ENCODE measurements at places on chromosomes 1 and 21.

GRCh38 chr1:2086446-2087078 is 36.4 kb downstream of the PRKCZ start:
- no peak for DNase-seq

- no peak for DNase-seq
Measured at GRCh38 chr21:33696465-33696864, 54.2 kb downstream of the ITSN1 start.

GRCh38 chr1:78052685-78053405 is 7.1 kb downstream of the GIPC2 start:
- DNase-seq = peak; percentile 9

GRCh38 chr1:46084553-46085451 is 47.6 kb downstream of the PIK3R3 start:
- no peak for DNase-seq

- no peak for DNase-seq
Measured at GRCh38 chr1:227730630-227731151, 4.4 kb downstream of the JMJD4 start.

- no peak for DNase-seq
Measured at GRCh38 chr1:31855038-31855845, 39.4 kb upstream of the SPOCD1 start.

- DNase-seq = no peak
Measured at GRCh38 chr1:21680918-21681317, 11.8 kb upstream of the RAP1GAP start.

DNA sequence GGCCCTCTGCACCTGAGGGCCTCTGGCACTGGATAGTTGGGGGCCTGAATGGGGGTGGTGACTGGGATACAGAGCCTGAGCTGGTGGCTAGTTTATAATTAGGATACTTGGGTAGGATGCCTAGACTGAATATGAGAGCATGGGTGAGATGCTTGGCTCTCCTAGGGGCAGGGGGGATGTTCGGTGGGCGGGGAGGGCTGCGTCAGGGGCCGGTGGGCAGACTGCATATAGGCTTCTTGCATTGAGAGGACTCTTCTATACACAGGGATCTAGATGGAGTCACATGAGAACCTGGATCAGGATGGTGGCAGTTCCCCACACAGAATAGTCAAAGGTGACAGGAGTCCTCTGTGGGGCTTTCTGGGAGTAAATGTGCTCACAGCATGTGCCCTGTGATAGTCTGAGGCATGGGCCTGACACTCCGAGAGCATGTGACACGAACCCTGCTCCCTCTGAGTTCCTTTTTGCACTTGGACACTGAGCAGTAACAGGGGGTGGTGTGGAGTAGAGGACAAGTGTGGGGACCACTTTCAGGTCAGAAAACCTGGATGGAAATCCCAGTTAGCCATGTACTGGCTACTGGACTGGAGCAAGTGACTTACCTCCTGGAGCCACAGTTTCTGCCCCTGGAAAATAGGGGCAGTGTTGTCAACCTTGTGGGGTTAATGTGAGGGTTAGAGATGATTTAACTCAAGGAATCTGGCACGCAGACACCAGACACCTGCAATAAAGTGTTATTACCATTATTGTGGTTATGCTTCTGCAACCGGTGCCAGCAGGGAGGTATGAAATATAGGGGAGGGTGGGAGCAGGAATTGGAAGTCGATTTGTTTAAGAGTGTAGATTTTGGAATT is 2.2 kb downstream of the MAP7D1 start:
- no peak for DNase-seq

DNA sequence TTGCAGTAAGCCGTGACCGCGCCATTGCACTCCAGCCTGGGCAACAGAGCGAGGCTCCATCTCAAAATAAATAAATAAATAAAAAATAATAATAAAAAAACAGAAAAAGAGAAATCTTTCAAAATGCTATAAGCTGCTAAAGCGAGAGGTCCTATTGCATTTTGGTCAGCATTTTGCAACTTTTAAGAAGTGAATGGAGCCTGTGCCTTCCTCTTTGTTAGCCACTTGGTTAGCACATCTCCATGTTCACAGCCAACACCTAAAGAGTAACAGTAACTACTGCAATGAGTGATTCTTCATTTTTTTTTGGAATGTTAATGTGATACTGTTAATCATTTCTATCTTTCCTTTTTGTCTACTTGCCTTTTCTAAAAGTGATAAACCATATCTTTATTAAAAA is 80.6 kb downstream of the ERG start:
- DNase-seq = no peak

DNA sequence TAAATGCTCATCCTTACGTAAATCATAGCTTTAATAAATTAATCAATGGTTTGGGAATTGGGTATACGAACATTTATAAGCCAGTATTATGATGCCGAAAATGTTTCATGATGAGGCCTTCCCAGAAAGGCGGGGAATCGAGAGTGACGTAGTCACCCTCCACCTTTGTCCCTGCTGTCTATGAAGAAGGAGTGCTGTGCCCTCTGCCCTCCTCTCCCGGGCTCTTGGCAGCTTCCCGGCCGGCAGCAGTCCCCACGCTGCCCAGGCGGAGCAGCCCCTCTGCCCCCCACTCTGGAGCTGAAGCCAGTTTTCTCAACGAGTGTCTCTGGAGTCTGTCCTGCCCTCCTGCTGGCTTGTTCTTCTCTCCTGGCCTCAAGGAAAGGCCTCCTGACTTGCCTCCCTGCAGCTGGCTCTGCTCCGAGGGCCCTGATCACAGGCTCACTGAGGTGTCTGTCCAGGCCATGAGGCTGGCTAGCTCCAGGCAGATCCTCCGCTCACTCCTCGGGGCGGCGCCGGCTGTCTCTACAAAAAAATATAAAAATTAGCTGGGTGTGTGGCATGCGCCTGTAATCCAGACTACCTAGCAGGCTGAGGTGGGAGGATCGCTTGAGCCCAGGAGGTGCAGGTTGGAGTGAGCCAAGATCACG is 150.7 kb upstream of the COL6A1 start:
- DNase-seq = no peak

DNA sequence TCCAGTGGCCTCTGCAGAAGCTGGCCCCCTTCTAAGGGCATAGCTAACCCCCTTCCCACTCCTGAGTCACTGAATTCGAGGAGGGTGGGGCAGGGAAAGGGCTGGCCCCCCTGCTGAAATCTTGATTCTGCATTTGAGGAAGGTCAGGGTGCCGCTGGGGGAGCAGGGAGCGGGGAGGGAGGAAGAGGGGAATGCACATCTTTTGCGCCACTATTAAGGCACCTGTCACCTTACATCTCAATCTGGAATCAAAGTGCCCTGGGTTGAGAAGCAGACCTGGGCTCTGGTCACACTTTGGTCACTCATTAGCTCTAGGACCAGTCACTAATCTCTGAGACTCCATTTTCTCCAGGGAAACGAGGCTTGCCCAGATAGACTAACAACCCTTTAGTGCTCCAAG is 62.0 kb downstream of the TOR1AIP2 start:
- no peak for DNase-seq

GRCh38 chr1:196516373-196516772 is 91.9 kb downstream of the KCNT2 start:
- no peak for DNase-seq

GRCh38 chr1:200755456-200755855 is 16.8 kb downstream of the CAMSAP2 start:
- no peak for DNase-seq

DNA sequence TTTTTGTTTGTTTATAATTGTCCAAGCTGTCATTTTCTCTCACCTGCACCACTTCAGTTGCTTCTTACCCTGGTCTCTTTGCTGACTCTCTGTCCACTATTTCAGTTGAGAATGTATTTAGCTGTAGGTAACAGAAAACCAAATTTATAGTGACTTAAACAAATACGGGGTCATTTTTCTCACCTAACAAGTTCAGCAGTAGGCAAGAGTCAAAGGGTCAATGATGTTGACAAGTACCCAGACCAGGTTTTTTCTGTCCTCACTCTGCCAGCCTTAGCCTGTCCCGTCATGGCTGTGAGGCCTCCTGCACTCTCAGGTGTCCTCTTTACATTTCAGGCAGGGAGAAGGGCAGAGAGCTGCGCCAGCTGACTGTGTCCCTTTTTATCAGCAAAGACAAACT is 11.8 kb downstream of the RIIAD1 start:
- DNase-seq = no peak

GRCh38 chr21:35528116-35529042 is 479.3 kb upstream of the RUNX1 start:
- DNase-seq = no peak

DNA sequence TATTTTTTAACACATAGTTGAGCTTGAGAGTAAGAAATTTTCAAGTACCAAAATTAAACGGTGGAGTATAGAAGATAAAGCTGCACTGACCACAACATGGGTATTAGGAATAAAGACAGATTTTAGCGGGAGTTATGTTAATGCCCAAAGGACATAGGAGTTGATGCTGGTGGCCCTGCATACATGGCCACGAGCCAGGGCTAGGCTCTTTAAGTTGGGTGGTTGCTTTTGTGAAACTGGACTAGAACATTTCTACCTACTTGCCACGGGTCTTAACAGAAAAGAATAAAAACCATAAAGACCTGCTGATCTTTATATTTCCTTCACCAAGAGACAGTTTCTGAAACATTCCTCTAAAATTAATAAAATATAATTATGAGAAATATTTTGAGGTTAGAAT is 14.9 kb downstream of the EDEM3 start:
- no peak for DNase-seq

DNA sequence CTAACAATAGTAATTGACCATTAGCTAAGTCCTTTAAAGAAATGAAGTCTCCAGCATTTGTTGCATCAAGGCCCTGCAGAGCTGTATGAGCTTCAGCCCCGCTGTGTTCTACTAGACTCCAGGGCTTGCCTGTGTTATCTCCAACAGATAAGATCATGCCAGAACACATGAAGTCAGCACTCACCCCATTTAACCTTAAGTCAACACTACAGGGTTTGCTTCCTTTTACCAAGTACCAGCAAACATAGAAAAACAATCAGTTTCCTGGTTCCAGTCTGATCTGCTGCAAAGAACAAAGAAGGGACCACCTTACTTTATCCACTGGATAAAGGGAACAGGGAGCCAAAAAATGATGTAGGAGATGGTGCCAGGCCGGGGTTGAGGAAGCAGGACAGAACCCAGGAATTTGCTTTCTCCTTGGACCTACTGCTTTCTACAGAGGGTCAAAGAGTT is 41.3 kb upstream of the ENAH start:
- no peak for DNase-seq

- no peak for DNase-seq
Measured at GRCh38 chr1:56320464-56321149, 258.8 kb downstream of the PLPP3 start.

DNA sequence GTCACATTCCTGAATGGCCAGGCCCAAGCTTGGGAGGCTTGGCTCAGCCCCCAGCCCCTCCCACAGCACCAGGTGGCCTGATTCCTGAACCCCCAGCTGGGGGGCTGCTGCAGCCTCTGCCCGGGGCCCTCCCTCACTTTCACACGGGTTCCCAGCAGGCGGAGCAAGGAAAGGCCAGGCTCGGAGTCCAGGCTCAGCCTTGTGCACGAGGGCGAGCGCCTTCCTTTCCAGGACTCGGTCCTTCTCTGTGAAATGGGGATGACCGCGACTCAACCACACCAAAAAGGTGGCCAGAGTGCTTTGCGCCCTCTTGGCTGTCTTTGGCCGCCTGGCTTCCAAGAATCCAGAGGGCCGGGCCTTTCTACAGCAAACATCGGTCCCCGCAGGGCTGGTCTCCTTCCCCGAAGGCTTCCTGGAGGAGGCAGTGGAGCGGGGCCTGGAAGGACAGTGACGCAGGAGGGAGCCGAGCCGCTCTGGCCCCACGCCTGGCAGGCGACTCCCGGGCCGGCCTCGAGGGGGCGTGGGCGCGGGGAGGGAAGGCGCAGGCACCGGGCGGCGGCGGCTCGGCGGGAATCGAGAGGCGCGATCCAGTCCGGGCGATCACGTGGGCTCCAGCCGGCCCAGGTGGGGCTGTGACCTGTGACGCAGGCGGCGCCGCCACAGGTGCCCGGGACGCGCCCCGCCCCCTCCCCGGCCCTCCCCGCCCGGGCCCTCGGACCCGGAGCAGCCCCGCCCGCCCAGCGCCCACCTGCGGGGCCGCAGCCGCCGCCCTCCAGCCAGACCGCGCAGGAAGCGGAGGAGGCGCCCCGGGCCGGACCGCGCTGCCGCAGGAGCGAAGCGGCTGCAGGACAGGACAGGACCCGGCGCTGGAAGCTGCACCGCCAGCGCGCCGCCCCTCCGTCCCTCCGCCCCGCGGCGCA is at the start of gene ARHGEF16:
Gene ARHGEF16, plus strand, starts transcription at position 775 of the 920 bp plus-strand sequence. CDS start 8,420 bp downstream, outside the sequence.
- peak; percentile 45 for DNase-seq

GRCh38 chr1:198082576-198082975 is 74.2 kb upstream of the NEK7 start:
- no peak for DNase-seq

DNA sequence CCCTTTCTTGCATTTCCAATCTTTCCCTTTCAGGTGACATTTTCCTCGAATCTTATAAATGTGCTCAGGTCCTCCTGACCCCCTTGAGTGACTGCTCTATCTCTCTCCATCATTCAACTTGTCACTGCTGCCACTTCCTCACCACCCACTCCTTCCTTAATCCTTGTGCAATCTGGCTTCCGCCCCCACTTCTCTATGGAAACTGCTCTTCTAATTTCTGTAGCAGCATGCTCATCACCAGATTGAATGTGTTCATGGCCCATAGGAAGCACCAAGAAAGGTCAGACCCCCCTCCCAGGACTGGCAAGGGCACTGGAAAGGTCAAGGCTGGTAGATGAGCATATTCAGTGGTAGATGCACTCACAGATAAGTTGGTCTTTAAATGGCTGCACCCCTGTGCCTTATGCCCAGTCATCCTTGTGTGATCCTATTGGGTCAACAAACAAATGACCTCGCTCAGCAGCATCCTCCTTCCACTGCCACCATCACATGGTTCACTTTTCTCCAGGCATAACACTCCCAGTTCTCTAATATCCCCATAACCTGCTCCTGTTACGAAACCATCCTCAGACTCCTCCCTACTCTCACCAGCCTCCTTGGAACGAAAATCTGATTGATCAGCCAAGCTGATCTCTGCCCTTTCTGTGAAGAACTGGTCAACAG is 288.5 kb upstream of the POU3F1 start:
- DNase-seq = no peak

- no peak for DNase-seq
Measured at GRCh38 chr1:243723050-243723449, 127.0 kb downstream of the AKT3 start.

DNA sequence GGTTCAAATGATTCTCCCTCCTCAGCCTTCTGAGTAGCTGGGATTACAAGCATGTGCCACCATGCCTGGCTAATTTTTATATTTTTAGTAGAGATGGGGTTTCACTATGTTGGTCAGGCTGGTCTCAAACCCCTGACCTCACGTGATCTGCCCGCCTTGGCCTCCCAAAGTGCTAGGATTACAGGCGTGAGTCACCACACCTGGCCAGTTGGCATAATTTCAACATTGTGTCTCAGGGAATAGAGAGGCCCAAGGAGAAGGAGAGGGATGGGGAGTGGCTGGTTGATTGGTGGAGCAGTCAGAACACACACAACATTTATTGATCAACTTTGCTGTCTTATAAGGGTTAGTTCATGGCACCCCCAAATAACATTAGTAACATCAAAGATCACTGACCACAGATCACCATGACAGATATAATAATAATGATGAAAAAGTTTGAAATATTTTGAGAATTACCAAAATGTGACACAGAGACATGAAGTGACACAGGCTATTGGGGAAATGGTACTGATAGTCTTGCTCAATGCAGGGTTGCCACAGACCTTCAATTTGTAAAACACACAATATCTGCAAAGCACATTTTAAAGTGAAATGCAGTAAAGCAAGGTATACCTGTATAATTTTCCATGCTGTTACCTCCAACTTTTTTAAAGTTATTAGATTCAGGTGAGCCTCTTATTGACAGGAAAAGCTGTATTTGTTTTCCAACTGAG is 15.8 kb upstream of the CYB5R1 start:
- no peak for DNase-seq
